ENCODE measurements at places on chromosomes 6 and 20.

DNA sequence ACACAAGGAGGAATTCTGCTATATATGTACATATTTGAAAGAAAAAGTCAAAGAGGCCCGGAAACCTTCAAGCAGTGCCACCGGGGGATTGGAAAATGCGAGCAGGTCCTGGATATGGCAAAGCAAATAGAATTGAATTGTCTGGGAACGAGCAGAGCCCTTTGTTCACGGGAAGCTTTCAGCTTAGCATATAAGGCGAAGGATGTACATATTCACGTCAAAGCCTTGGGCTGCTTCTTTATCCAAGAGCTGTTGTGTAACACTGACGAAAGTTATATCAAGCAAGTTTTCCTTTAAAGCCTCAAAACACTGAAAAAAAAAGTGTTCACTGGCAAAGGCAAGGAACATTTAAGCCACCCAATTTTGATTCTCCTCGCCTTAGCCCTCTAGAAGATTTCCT lies 171.0 kb downstream of the GPX5 start:
- DNase-seq: no peak
- no peaks in the 10 kb centered on the region for H3K36me3 ChIP-seq
- no peak overlapping the region for H3K27ac ChIP-seq
- peaks cover 35% of the 10 kb centered on the region for H3K27me3 ChIP-seq
- H3K4me1 ChIP-seq: no peaks in the 10 kb centered on the region
- H3K4me3 ChIP-seq: no peak overlapping the region

DNA sequence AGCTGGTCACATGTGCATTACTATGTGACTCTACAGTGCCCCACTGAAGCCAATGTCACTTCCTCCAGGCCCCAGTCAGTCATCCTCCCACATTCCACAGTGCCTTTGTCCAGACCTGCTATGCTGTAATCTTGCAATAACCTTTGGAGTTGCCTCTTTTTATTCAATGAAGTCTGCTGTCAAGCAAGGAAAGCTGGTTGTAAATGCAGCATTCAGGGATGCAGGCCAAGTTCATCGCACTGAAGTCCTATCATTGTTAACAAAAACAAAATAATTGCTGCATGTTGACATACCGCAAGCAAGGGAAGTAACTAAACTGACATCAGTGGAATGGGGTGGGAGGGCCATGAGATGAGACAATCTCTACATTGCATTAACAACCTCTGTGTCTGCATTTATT lies 131.2 kb upstream of the CDYL start:
- no peak overlapping the region for H3K4me3 ChIP-seq
- no peak for DNase-seq
- H3K27ac ChIP-seq: no peak overlapping the region
- no peaks in the 10 kb centered on the region for H3K36me3 ChIP-seq

GRCh38 chr6:41021832-41022231 lies 17.2 kb downstream of the UNC5CL start:
- H3K36me3 ChIP-seq: no peaks in the 10 kb centered on the region
- no peak overlapping the region for H3K4me3 ChIP-seq
- no peaks in the 10 kb centered on the region for H3K27me3 ChIP-seq
- no peak overlapping the region for H3K27ac ChIP-seq
- no peak for DNase-seq
- no peaks in the 10 kb centered on the region for H3K4me1 ChIP-seq

DNA sequence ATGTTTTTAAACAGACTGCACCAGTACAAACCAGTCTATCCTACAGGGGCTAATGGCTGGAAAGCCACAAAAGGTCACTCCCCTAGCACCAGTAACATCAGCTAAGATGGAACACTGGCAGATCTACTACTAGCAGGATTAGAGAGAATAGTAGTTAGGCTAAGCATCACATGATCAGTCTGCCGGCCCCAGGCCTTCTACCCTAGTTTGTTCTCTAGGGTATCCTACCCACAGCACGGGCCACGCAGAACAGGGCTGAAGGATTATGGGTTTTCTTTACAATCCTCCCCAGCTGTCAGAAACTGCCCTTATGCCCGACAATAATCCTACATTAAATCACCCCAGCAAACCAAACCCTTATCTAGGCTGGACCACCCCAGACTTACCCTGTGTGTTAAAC lies 156.0 kb downstream of the LY86 start:
- no peak for DNase-seq
- no peaks in the 10 kb centered on the region for H3K4me1 ChIP-seq
- no peak overlapping the region for H3K27ac ChIP-seq
- no peaks in the 10 kb centered on the region for H3K36me3 ChIP-seq
- H3K4me3 ChIP-seq: no peak overlapping the region

GRCh38 chr6:65638047-65638831 lies 68.8 kb downstream of the EYS start:
- no peaks in the 10 kb centered on the region for H3K36me3 ChIP-seq
- H3K27me3 ChIP-seq: no peaks in the 10 kb centered on the region
- no peak for DNase-seq
- no peak overlapping the region for H3K4me3 ChIP-seq
- no peak overlapping the region for H3K27ac ChIP-seq

DNA sequence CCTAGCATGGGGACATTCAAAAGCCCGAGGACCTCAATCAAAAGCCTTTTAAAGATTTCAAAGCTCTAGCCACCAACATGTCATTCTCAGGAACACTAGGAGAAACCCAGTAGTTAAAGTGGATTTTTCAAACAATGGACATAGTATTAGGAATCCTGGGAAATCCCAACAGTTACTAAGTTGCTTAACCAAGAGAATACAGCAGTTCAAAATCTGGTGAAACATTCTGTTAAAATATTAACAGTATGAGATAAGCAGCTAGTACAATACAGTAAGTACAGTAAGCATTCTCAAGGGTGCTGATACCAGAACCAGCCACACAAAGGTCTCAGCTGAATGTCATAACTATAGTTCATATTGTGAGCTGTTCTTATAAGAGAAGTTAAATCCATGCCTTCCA lies 68.6 kb downstream of the CDK19 start:
- DNase-seq: no peak
- peaks cover 4% of the 10 kb centered on the region for H3K4me1 ChIP-seq
- no peak overlapping the region for H3K4me3 ChIP-seq
- no peaks in the 10 kb centered on the region for H3K27me3 ChIP-seq

DNA sequence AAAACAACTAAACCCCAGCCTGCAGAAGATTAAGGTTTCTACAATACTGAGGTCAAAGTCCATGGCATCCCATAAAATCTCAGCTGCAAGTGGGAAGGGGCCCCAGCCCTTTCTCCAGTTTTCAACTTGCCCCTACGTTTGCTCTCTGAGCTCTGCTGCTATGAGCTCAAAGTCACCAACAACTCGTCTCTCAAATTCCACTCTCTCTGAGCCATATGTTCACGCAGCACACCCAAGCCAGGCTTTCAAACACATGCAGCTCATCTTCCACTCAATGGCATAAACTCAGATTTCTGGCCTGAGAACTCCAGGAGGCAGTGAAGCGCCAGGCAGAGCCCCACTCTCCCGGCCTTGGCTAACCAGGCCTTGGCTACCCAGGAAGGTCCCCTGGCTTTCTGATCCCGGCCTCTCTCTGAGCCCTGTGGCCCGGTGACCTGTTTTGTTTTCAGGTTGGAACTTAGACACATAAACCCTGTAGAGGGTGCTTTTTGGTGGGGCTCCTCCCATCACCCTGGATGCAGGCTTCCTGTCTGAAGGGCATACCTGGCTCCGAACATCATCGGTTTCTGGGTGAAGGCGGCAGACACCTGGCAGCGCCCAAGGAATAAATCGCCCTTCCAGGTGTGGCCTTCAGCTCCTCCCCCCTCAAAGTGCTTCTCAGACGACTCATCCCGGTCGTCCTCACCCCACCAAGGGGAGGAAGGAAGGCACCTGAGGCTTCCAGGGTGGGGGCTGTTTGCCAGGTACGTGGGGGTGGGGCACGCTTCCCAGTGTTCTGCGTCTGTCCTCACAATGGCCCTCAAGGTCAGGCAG lies 12.4 kb downstream of the SLC22A23 start:
- no peaks in the 10 kb centered on the region for H3K27me3 ChIP-seq
- H3K27ac ChIP-seq: no peak overlapping the region
- no peak for DNase-seq
- H3K4me1 ChIP-seq: no peaks in the 10 kb centered on the region
- H3K36me3 ChIP-seq: no peaks in the 10 kb centered on the region
- no peak overlapping the region for H3K4me3 ChIP-seq

All from natural killer cell (primary cell).